Spinal cord (tissue), 10 donors: ENCODE measurements at places on chromosomes 4 and X. TPM values are rescaled to one million over a fixed set of nuclear protein-coding genes. Genes with fewer than 3 reads are reported as not detected.

IBSP gene
- polyA plus RNA-seq, result 0.16 TPM

CTAG2 gene
- not detected for polyA plus RNA-seq

TCEAL9 gene
- 97.2 TPM for polyA plus RNA-seq

NR3C2 gene
- polyA plus RNA-seq, result 9.2 TPM

ADAM29 gene
- 3.9 TPM for polyA plus RNA-seq

TENM3 gene
- 25.8 TPM for polyA plus RNA-seq

MTNR1A gene
- 0.40 TPM for polyA plus RNA-seq
